Type B pancreatic cell (in vitro differentiated cells): ENCODE measurements at places on chromosomes 3 and 15. TPM values are rescaled to one million over a fixed set of nuclear protein-coding genes. Genes with fewer than 3 reads are reported as not detected.

GRCh38 chr3:167870181-167870580 is 134.7 kb downstream of the SERPINI1 start:
- DNase-seq = no peak

DNA sequence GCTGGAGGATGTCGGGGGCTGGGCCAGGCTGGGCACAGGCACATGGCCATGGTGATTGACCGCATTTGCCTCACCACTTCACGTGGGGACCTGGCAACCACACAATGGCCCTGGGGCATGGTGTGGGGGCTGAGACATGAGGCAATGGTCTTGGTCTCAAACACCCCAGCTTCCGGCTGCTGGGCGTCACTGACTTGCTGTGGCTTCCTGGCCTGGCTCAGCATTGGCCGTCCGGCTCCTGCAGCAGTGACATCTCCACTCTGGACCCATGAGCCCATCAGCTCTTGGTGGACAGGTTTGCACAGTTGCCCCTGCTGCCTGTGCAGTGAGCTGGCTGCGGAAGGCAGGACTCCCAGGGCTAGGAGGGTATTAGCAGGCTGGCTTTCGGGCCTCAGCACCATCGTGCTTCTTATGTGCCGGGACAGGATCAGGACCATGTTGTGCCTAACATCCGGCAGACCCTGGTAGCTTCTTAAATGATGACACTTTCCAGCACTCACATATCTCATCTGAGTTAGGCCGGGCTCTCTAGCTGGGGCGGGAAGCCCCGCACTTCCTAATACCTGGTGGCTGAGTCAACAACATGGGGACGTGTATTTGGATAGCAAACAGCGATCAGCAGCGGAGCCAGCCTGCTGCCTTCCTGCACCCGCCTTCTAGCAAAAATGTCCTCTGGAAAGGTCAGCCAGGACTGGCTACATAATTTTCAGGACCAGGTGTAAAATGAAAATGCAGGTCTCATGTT is 34.1 kb downstream of the ZNF710 start:
- DNase-seq = no peak

DNA sequence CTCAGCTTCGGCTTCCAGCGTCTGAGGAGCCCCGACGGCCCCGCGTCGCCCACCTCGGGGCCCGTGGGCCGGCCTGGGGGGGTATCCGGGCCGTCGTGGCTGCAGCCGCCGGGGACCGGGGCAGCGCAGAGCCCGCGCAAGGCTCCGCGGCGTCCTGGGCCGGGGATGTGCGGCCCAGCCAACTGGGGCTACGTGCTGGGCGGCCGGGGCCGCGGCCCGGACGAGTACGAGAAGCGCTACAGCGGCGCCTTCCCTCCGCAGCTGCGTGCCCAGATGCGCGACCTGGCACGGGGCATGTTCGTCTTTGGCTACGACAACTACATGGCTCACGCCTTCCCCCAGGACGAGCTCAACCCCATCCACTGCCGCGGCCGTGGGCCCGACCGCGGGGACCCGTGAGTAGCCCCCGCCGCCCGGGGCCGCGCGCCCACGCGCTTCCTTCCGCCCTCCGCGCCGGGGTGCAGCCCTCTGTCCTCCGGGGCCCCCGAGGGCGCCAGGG is 462 bp downstream of the EDEM1 start:
- DNase-seq = no peak

DNA sequence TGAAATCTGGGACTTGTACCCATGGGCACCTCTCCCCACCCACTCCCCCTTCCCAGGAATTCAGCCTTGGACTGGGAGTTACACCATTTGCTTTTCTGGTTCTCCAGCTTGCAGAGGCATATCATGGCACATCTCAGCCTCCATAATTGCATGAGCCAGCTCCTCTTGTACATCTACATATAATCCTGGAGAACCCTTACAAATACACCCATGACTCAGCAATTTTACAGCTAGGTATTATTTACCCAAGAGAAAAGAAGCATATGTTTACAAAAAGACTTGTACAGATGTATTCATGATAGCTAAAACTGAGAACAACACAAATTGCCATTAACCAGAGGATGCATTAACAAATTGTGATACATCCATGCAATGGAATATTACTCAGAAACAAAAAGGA is 58.4 kb downstream of the RPLP1 start:
- no peak for DNase-seq

DNA sequence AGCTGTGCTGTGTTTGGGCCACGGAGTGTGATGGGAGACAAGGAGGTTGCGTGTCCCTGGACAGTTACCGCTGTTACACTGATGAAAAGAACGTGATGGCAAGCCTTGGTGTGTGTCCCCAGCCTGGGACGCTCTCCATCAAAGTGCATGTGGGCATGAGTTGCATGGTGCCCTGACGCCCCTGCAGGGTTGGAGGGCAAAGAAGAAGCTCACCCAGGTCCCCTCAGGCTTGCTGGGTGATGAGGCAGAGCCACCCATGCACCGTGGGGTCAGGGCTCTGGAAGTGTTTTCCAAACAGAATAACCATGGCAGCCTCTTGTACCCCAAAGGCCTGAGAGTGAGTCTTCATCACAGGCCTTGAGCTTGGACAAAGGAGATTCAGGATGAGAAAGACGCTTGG is 189.2 kb downstream of the ATP10A start:
- no peak for DNase-seq

Gene ZNF662
- total RNA-seq = 0.48 TPM in 1 of 2 replicates, not detected in the other

Gene AGBL1
- 0.07 TPM in 1 of 2 replicates, not detected in the other for total RNA-seq

DNA sequence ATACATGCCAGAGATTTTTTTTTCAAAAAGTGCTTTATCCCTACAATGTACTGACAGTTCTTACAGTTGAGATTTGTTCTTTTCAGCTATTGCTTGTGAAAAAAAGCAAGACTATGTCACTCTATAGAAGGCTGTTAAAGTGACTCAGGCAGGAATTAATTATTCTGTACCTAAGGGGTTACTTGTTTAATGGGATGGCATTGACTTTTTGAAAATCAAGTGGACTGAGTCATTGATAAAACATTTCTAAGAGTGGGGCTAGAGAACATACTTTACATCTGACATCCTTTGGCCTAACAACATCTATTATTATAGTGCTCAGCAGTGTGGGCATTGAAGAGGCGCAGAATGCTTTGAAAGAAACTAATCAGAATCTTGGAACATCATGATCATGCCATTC is 34.3 kb downstream of the INTS14 start:
- DNase-seq = no peak

GRCh38 chr15:60004009-60004845 is at the start of gene FOXB1:
Gene FOXB1 (plus strand): TSS chr15:60004311. CDS start chr15:60004964, 653 bp downstream.
- DNase-seq = no peak

Gene SERINC4
- total RNA-seq = 0.14 and 0.17 TPM in 2 replicates

DNA sequence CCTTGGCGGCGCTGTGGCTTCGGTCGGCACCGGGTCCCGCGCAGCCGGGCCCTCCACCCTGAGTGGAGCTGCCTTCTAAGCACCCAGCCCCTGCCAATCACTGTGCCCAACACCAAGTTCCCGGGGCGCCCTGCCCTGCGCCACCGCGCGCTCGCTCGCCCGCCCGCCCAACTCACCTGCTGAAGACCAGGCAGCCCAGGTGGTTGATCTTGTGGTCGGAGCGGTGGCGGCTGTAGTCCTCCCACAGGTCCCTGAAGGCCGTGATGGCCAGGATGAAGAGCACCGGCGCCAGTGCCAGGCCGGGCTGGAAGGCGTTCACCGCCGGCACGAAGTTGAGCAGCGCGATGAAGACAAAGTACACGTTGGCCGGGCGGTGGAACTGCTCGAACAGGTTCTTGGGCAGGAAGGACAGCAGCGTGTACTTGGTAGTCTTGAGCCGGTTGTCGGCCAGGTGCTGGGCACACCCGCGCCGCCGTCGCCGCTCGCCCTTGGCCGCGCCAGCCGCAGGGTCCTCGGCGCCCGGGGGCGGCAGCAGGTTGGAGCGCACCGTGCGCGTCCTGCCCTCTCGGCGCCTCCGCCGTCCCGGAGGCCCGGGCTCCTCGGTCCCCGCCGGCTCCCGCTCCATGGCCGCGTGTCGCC is 536 bp downstream of the ATP10A start:
- DNase-seq = no peak

GRCh38 chr15:62896969-62897486 is 145.5 kb upstream of the TPM1 start:
- peak; percentile 83 for DNase-seq

Gene ACP3
- total RNA-seq = 3.5 and 8.2 TPM in 2 replicates

DNA sequence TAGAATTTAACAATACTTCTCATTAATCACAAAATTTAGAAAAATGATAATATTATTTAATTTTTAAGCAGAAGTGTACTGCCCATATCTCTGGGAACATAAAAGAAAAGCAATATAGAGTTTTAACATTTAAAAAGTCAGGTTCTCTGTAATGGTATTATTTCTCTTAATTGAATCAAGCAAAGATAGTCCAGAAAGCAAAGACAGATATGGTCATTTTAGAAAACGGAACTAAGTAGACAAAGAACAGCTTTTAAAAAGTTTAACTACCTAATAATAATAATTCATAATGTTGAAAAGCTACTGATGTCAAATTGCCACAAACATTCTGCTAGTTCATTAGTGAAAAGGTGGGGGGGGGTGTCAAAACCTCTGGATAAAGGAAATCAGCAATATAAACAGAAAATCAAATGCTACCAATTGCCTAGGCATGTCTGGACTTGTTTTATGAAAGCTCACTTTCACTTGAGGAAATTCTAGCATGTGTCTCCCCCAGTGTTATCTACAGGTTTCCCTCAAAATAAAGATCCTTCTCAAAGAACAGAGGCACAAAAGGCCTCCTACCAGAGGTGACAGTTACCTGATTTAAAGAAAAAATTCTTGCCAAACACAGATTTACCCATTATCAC is 1.7 kb downstream of the ZMAT3 start:
- no peak for DNase-seq

DNA sequence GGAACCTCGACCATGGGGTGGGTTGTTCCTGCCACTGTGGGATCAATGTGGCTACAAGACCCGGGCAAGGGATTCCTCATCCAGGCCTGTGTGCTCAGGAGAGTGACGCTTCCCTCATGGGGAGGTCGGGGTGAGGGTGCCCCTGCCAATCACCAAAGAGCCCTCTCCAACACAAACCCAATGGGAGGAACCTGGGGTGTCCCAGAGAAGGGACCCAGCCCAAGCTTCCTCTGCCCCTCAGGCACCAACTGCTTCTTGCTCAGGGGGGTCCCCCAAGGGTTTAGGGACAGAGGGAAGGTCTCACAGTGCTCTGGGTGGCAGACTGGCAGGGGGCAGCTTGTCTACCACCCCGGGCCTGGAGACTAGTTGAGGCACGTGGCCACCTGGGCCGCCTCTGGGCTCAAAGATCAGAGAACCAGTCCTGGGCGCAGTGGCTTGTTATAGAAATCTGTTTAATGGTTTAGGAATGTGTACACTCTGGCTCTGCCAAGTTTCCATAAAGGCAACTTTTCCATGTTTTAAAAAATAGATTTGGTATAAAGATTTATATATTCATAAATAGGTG is 26.6 kb downstream of the GP9 start:
- DNase-seq = no peak

GRCh38 chr3:20043396-20043795 is 3.1 kb downstream of the KAT2B start:
- no peak for DNase-seq

Gene FGF7
- total RNA-seq = 3.0 and 7.8 TPM in 2 replicates

DNA sequence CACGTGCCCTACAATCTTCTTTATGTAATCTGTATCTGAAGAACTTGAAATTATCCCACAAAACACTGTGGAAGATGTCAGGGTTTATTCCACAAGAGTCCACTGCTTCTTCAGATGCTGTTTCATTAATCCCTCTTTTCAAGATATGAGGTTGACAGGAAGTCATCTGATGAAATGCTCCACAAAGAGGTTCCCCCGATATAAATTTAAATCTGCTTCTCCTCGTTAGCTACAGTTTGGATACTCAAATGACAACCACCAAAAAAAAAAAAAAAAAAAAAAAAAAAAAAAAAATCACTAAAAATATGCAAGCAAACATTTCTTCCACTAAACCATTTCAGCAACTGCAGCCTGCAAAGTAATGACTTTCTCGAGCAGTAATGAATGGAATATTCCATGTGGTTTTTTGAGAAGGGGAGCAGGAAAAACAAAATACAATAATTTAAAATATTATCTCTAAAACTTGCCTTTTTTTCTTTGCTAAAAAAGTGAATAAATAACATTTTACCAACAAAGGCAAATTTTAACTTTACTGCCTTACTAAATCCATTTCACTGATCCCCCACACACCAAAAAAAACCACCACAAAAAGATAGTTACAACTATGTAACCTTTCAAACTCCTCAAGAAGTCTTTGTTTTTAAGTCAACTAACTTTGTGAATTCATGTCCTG is 37.8 kb downstream of the DLG1 start:
- no peak for DNase-seq
